ENCODE measurements at places on chromosomes 12 and 14.
A peak's percentile ranks its signal among the peaks of the same experiment; 100 is the strongest.

- DNase-seq, result peak; percentile 62
Measured at GRCh38 chr14:50521912-50522341, 10.4 kb downstream of the MAP4K5 start.

GRCh38 chr12:42691991-42692557 is 102.5 kb upstream of the PRICKLE1 start:
- no peak for DNase-seq

DNA sequence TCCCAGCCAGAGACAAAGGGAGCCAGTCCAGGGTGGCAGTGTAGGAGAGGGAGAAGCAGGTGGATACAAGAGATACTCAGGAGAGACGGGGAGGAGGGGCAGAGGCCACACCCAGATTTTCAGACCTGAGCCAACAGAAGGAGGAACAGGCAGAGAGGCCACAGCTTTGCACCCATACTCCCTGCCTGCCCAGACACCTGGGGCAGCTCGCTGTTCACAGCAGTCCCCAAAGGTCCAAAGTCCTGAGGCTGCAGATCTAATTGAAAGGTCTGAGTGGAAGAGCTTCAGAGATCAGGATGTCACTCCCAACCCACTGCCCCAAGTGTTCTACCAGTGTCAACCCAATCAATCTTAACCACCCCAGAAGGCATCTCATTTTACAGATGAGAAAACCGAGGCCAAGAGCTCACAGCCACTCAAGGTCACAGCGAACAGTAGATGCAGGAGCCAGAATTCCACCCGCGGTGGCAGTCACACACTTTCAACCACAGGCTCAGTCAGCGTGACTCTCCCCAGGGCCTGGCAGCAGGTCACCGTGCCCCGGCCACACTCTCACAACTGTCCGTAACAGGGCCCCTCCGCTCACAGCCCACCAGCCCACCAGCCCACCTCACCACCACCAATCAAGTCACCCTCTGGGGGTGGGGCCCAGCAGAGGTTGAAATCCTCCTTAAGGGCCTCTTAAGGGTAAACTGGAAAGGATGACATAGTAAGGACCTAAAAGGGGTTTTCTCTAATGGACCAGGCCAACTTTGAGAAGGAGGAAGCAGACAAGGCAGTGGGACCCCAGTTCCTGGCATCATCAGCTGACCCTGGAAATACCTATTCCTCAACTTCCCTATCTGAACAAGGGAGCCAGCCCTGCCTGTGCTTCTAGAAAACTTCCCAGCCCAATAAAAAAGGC is 33.3 kb downstream of the ACTN1 start:
- no peak for DNase-seq

GRCh38 chr14:51302295-51303030 is 62.4 kb downstream of the TMX1 start:
- peak; percentile 67 for DNase-seq

DNA sequence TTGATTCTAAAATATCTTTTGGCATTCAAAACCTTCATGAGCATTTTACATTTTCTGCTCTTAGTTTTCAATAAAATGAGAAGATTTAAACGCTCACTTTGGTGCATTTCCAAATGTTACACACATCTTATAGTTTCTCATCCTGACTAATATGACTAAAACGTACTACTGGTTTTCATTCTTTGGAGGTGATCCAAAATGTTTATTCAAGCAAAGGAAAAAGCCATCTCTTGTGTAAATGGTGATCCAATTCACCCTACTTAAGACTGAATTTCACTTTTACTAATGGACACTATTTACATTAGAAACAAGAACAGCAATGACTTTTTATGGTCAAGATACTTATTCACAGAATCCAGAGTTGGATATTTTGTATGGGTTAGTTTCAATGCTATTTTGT is 86.6 kb downstream of the KITLG start:
- DNase-seq, result peak; percentile 92

DNA sequence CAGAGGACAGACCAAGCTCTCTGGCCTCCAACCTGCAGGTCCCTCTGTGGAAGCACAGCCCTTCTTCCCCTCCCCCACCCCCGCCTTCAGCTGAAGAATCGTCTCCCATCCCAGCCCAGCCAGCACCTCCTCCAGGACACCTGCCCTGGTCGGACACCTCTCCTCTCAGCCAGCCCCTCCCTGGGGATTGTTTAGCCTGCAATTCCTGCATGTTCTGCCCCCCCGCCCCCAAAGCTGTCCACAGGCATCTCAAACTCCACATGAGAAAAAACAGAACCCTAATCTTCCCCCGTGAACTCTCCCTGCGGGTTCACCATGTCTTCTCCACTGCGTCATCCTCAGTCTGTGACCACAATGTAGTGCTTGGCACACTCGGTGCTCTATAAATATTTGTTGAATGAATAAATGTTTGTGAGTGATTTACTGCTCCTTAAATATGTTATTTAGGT is 24.1 kb downstream of the PRIMA1 start:
- DNase-seq, result peak; percentile 2

DNA sequence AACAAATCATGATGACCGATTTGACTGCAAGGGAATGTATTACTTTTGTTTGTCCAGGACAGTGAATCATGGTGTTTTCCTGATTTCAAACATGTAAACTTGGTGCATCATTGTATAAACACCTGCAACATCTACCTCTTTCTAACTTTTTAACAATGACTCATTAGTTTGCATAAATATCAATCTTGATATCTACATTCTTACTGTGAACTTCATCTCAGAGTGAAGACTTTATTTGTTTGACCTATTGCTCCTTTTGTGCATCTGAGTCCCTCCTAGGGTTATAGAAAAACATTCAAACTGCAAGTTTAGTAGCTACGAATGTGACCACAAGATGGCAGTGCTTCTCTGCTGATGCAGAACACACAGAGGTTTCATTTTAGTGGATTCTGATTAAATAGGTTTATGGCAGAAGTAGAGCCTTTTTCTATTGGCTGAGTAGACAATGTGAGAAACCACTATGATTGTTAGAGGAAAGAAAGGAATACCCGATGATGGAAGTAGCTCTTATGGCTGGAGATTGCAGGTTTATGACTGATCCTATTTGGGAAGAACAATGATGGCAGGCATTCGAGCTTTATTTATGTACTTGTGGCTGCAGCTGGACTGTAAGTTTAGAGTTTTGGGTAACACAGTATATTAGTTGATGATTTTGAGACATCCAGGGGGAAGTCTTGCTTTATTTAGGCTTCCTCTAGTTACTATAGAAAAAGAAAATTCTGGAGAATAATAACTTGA is 244.2 kb upstream of the OR4E1 start:
- DNase-seq, result peak; percentile 75

DNA sequence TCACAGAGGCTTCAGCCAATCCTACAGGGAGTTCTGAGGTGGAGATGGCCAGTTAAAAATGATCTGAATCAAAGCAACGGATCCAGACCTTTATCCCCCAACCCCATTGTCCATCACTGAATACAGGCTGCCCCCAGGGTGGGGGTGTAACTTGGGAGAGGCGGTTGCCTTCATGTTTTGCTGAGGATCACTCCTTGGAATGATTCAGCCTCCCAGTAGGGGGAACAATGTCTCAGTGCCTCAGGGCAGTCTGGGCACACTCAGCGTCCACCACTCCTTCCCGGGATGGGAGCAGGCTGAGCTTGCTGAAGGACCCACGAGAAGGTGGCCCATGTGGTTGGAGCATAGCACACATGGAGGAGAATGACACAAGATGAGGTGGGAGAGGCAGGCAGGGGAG is 60.2 kb downstream of the RFX4 start:
- no peak for DNase-seq

- DNase-seq, result no peak
Measured at GRCh38 chr14:93747102-93747501, 41.2 kb downstream of the PRIMA1 start.

- peak; percentile 76 for DNase-seq
Measured at GRCh38 chr14:21711360-21711961, 37.8 kb upstream of the OR4E1 start.

DNA sequence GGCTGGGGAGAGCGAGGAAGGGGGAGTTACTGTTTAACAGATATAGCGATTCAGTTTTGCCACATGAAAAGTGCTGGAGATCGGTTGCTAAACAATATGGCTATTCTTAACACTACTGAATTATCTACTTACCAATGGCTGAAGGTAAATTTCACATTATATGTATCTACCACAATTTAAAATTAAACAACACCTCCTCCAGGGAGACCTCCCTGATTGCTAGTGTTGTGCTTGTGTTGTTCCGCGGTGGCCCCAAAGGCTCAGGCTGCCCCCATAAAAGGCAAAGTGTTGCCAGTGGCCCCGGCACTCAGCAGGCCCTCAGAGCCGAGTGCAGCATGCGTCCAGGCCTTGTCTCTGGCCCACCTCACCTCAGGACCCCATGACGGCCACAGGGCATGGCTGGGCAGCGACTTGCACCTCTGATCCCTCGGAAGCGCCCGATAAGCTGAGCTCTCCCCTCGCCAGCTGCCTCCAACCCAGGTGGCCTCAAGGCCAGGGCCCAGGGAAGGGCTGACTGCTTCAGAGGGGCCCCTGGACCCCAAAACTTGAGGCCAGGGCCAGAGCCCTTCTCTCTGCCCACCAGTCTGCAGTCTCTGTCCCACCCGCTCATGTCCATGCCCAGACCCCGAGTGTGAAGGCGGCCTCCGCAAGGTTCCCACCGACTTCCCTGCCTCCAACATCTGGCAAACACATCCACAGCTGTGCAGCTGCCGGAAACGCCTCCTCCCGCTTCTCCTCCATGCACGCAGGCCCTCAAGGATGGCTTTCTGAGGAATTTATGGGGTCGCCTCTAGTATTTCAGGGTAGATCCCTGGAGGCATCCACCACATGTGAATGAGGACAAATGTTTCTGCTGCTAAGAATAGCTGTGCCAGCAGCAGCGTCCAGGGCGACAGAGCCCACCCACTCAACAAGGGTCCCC is 60.0 kb downstream of the NCOR2 start:
- DNase-seq, result peak; percentile 92

GRCh38 chr12:663293-663871 is at the start of gene NINJ2:
Gene NINJ2, minus strand, starts transcription at chr12:663445. Its CDS starts 85 bp downstream, at chr12:663360.
- no peak for DNase-seq

DNA sequence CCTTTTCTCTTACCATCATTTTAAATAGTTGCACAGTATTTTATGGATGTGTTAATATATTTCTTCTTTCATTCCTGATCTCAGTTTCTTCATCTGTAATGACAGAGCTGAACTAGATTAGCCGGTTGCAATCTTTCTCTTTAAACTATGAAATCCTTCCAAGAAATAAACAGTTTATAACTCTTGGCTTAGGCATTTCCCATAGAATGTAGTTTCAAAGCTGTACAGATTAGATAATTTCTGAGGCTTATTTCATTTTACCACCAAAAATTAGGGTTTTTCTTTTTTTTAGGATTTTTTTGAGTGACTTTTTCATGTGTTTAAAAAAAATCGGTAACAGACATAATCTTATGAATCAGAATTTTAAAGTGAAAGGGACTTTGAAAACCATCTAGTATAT is 144.0 kb downstream of the RAD51B start:
- DNase-seq, result no peak

DNA sequence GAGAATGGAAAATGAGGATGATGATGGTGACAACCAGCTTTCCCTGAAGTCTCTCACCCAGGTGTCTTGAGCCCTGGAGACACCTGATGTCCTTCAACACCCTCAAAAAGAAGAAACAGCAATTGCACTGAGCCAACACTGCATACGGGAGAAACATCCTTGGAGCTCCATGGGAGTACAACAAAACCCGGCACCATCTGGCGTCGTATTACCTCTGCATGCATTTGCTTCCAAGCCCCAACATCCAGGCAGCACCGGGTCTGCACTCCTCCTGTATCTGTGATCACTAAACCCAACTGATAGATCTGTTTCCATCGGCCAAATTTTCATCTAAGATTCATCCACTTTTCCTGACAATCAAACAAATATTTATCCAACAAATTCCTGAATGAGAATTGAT is 249.9 kb downstream of the DPF3 start:
- DNase-seq, result no peak

DNA sequence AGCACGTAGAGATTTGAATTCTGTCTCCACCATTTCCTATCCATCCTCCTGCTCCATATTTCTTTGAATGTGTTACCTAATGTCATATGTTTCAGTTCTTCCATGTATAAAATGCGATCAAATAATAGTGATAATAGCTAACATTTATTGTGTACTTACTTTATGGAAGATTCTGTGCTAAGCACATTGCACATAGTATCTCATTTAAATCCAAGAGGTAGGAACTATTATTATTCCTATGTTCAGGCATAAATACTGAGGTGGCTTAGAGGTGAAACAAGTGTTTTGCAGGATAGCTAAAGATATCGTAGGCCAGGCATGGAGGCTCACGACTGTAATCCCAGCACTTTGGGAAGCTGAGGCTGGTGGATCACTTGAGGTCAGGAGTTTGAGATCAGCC is 17.5 kb upstream of the AICDA start:
- DNase-seq, result no peak

GRCh38 chr14:104926619-104927431 is 2.1 kb downstream of the PLD4 start:
- DNase-seq, result no peak
